ENCODE measurements at places on chromosomes 2 and 18.

GRCh38 chr2:136128905-136129304 lies 11.0 kb upstream of the CXCR4 start:
- no peak for DNase-seq

GRCh38 chr18:13989199-13989598 lies 73.9 kb upstream of the MC2R start:
- no peak for DNase-seq

DNA sequence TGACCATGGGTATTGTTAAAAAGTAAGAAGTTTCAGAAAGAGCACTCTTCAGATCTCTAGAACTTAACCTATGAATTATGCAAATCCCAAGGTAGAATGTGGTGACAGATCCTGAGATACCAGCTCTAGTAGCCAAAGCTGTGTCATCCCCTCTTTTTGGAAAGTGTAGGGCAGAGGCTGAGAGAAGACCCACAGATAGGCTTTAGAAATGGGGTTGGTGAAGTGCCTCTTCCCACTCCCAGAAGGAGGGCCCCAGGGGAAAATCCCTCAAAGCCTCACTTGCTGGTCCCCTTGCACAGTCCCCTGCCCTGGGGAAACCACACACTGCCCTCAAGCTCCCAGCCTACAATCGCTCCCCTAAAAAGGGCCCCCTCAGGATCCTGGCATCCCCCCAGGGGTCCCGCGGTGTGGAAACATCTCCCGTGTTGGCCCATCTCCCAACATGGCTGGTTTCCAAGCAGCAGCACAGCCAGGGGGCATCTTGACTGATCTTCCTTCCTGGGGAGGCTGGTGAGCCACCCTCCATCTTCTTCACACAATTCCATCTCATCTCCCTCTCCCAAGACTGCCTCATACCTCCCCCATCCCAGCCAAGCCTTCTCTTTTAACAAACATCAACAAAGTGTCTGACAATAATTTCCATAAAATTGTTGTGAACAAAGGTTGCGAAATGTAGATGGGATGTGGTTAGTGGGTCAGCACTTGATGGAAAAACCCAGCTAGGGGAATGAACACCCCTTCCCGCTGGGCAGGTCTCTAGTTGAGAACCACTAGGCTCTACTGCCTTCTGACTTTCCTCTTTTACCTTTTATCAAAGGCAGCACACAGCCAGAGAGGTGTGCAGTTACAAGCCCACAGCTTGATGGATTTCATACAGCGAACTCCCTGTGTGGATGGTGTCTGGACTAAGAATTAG lies 25.1 kb downstream of the MAL start:
- no peak for DNase-seq

DNA sequence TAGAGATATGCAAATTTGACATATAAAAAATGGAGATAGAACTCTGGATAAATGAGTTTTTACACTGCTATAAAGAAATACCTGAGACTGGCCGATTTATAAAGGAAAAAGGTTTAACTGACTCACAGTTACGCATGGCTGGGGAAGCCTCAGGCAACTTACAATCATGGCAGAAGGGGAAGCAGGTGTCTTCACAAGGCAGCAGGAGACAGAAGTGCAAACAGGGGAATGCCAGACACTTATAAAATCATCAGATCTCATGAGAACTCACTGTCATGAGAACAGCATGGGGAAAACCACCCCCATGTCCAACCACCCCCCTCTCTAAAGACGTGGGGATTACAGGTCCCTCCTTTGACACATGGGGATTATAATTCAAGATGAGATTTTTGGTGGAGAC lies 1540.2 kb upstream of the SLC39A10 start:
- DNase-seq: no peak

- no peak for DNase-seq
Measured at GRCh38 chr2:197926673-197927072, 122.3 kb downstream of the PLCL1 start.

DNA sequence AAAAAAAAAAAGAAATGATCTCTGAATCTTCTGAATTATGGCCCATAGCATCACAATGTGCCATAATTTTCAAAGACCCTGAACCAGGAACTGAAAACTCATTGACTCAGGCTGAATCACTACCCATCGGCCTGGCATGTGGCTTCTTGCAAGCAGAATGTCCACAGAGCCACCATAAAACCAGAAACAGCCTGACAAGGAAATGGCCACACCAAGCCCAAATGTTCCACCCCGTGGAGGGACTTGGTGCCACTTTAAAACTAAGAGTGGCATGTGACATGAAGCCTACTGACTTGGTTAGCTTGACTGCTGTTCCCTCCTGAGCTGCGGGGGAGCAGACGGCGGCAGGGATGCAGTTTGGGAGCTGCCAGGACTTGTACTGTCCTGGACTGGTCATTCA lies 71.2 kb upstream of the RBM44 start:
- no peak for DNase-seq

DNA sequence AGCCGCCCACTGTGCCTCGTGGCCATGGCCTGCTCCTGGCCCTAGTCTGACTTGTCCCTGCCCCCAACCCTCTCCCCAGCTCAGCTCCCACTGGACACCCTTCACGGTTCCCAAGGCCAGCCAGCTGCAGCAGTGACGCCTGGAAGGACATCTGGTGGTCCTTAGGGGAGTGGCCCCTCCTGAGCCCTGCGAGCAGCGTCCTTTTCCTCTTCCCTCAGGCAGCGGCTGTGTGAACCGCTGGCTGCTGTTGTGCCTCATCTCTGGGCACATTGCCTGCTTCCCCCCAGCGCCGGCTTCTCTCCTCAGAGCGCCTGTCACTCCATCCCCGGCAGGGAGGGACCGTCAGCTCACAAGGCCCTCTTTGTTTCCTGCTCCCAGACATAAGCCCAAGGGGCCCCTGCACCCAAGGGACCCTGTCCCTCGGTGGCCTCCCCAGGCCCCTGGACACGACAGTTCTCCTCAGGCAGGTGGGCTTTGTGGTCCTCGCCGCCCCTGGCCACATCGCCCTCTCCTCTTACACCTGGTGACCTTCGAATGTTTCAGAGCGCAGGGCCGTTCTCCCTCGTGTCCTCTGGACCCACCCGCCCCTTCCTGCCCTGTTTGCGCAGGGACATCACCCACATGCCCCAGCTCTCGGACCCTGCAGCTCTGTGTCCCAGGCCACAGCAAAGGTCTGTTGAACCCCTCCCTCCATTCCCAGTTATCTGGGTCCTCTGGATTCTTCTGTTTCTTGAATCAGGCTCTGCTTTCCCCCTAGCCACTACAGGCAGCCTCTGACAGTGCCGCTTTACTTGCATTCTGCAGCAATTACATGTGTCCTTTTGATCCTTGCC lies 35.8 kb downstream of the ANO7 start:
- peak; percentile 74 for DNase-seq

- no peak for DNase-seq
Measured at GRCh38 chr2:98518101-98518500, 73.4 kb downstream of the INPP4A start.

DNA sequence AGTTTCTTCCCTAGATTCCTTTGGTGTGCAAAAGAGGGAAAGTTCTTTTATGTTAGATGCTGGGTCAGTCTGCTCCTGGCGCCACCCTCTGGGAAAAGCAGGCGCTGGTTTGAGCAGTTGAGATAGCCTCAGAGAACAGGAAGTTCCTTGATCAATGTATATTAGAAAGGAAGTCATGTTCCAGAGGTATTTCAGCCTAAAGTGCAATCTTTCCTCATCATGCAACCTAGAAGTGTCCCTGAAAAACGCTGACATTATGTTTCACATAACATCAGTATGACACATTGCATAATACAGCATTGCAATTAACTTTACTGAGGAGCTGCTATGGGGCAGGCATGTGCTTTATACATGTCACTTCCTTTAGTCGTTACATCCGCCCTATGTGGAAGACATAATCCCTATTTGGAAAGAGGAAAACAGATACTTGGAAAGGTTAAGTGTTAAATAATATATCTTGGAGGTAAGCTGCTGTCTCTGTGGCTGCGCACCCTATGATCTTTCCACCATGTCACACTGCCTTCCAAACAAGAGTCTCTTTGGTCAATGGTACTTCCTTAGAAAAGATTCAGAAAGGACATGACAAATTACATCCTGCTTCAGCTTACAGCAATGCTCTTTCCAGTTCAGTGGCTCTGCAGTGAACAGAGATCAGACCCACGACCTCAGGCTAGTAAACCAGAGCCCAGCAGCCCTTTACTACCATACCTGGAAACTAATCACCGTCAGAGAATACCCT lies 369.7 kb downstream of the RAD51AP2 start:
- DNase-seq: no peak

- DNase-seq: no peak
Measured at GRCh38 chr18:22627506-22627905, 209.8 kb upstream of the CTAGE1 start.

DNA sequence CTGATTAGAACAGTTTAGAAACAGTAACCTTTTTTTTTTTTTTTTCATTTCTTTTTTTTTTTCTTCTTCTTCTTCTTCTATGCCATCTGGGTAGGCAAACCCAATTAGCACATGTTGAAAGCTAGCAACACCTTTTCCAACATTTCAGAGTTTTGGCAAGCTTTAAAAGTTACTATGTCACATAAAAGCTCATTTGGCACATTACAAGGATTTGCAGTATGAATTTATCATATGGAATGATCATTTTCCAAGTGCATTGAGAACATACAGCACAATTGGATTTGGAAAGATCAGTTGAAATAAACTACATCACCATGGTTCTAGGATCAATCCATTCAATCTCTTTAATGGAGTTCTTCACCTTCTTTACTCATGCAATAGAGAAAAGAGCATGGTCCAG lies 847.0 kb downstream of the LRRTM4 start:
- no peak for DNase-seq

DNA sequence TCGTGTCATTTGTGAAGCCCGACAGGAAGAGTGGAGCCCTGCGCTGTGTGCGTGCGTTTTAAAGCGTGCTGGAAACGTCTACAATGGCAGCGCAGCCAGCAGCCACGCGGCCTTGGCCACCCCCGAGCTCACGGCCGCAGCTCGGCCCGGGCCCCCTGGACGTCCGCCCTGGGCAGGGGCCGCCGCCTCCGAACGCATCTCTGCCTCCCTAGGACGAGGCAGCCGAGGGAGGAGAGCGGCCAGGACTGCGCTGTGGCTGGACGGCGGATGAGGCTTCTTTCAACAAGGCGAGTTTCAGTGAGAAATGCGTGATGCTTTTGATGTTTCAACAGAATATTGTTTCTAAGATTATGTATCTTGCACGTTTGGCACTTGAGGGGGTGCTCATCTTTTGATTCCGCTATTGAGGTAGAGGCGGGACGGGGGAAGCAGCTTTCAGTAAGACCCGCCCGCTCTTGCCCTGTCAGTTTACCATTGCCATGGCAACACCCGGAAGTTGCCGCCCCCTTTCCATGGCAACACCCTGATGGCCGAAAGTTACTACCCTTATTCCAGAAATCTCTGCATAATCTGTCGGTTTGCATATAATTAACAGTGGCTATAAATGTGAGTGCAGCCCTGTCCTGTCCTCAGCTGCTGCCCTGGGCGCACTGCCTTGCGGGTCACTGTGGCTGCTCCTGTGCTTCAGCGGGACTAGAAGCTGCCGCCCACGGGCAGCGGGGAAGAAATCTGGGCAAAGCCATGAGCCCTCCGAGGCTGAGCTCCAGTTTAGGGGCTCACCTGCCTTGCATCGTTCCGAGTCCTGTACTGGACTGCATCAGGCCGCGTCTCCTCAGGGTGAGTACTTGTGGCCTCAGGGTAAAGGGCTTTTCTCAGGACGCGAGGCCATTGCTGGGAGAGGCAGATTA lies 38.6 kb downstream of the ADNP2 start:
- DNase-seq: peak; percentile 89

- DNase-seq: no peak
Measured at GRCh38 chr18:31112804-31113203, 10.6 kb upstream of the DSC2 start.

DNA sequence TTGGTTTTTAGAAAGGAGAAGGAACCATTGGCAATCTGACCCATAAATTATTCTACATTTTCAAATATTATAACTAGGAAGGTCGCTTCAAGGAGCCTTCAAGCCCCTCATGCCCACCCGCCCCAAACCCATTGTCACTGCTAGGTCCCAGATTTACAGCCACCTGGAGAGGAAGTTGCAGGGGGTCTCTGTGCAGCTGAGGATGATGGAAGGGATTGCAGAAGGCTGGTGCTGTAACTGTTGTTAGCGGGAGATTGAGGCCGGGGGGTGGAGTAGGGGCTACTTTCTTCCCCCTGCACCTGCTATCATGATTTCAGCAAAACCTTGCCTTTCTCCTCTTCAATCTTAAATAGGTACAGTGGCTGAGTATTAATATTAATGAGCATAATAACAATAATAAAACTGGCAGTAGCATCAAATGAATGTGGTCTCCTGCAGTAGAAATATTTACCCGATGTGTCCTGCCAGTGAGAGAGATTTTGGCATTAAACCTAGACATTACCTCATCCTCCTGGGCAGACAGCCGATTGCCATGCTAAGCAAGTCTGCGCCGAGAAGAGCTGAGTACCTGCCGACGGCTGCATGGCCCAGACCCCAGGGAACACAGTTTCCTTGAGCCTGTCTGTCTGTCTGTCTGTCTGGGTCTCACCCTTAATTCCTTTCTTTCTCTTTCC lies 225.4 kb downstream of the FAM210A start:
- DNase-seq: peak; percentile 20

GRCh38 chr2:69741575-69742321 lies at the start of gene ANXA4:
ANXA4 (plus strand) TSS chr2:69742134; CDS start chr2:69781566, 39,432 bp downstream.
- peak; percentile 84 for DNase-seq

DNA sequence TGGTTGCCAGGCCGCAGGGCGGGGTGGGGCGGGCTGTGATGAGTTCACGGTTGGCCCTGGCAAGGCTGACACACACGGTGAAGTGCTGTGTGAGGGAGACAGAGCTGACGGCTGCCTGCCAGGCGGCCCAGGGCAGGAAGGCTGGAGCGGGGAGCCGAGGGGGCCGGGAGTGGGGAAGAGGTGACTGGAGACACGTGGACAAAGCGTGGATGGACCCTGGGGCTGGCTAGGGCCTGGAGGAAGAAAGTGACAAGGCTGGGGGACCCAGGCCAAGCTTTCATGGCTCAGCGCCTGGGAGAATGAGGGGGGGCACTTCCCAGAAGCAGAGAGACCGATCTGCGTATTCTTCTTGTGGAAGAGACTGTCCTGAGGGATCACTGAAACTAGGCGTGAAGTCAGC lies 123.2 kb downstream of the DYSF start:
- DNase-seq: no peak

- no peak for DNase-seq
Measured at GRCh38 chr2:26735883-26736588, 28.0 kb upstream of the SLC35F6 start.

DNA sequence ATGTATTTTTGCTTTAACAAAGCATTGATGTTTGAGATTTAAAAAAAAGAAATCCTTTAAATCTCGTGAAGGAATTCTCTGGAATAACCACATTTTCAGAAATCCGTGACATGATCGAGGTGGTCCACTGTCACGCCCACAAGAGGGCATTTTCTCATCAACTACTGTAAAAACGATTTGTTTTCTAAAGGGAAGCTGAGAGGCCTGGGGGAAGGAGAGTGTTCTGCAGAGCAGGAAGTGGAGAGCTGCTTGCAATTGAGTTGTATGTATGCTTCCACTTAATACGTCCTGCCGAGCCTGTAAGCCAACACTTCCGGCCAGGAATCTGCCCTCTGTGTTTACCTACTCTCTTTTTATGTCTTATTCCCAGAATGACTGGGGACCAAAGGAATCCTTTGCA lies 19.4 kb downstream of the KLHL29 start:
- peak; percentile 55 for DNase-seq

- no peak for DNase-seq
Measured at GRCh38 chr2:25397777-25398176, 56.1 kb upstream of the DNMT3A start.

- no peak for DNase-seq
Measured at GRCh38 chr18:2956056-2956455, 56.9 kb downstream of the LPIN2 start.

Measured in AG08396 (cell line).